ENCODE measurements at places on chromosomes 11 and 22.

DNA sequence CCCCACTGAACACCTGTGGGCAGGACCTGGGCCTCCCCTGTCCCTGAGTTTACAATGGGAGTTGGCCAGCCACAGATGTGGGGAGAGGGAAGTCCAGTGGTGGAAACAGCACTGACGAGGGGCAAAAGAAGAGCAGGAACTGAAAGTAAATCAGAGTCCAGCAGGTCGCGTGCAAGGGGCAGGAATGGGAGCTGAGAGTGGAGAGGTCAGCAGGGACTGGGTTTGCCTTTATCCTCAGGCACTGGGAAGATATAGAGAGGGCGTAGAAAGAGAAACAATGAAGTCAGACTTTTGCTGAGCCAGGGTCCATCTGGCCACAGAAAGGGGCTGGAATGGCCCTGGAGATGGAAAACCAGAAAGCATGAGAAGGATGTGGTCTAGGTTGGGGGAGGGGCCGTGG, 8.5 kb downstream of the P2RY6 start:
- no peak for DNase-seq

GRCh38 chr11:35211952-35212351, 73.0 kb downstream of the CD44 start:
- DNase-seq: no peak

DNA sequence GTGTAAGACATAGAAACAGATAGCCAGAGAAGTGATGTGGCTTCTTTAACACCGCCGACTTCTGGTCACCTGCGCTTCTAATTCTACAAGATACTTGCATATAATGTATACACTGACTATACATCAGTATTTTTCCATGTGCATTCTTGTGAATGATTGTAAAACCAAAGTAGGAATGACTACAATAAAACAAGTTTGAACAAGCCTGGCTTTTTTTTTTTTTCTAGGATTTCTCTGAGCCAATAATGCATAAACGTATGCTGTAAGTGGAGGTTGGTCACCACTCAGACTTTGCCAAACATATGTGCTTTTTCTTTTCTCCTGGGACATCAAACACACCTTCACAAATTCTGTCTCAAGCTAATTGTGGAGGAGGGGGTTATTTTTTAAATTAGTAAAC, 237.8 kb upstream of the KIRREL3 start:
- DNase-seq: no peak

- DNase-seq: no peak
Measured at GRCh38 chr22:32996702-32997101, 61.5 kb downstream of the SYN3 start.

- no peak for DNase-seq
Measured at GRCh38 chr22:45673482-45674175, 2.0 kb downstream of the ATXN10 start.

- no peak for DNase-seq
Measured at GRCh38 chr11:78762105-78762504, 187.4 kb upstream of the NARS2 start.

DNA sequence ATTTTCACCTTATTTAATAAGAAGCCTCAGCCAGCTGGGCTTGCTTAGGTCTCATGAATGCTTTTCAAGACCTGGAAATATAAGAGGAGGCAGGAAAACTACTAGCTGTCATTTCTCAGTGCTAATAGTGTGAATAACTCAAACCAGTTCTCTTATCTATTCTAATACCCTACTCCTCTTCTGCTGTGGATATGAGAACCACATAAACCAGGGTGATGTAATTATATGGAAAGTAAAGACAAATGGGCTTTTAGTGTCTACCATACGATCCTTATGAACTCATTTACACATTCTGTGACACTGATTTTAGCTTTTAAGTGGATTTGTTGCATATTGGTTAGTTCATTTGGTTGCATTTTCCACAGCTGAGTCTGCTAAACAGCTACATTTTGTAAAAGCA, 8.6 kb downstream of the PDGFD start:
- no peak for DNase-seq

GRCh38 chr11:33394431-33395109, 137.4 kb downstream of the HIPK3 start:
- no peak for DNase-seq

- DNase-seq: no peak
Measured at GRCh38 chr11:67406969-67407687, 3.2 kb downstream of the TBC1D10C start.

DNA sequence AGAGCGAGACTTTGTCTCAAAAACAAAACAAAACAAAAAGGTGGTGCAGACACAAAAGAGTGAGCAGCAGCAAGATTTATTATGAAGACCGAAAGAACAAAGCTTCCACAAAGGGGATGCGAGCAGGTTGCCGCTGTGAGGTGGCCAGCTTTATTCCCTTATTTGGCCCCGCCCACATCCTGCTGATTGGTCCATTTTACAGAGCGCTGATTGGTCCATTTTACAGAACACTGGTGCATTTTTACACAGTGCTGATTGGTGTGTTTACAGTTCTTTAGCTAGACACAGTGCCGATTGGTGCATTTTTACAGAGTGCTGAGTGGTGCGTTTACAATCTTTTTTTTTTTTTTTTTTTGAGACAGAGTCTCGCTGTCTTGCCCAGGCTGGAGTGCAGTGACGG, 77.4 kb downstream of the CECR2 start:
- DNase-seq: no peak

DNA sequence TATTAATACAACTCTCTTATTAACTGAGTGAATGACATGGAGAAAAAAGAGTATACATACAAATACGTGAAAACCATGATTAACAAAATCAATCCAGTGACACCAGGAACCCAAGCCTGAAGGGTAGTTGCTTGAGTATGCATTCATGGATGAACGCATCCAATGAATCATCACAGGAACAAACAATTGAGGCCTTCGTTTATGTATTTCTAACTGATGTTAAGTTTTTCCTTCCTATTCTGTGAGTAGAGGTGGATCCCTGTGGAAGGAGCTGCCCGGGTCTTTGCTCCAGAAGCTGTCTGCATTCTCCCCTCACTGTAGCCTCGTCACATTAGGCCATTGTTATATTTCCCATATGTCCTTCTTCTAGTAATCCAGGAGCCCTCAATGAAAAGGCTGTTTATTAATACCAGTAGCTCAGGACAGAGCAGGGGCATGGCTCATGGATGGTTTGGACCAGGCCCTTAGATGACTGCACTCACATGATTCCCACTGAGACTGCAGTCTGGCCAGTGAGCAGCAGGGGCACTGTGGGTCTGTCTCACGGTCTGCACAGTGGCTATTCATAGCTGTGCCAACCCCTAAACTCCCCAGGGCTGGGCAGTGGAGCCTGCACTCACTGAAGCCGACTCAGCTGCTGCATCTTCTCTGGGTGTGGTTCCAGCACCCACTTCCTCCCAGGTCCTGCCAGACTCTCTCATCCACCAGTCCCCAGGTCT, 128.1 kb upstream of the TOP3B start:
- DNase-seq: no peak

GRCh38 chr11:23974601-23975000, 522.3 kb upstream of the LUZP2 start:
- no peak for DNase-seq

GRCh38 chr11:102926517-102926916, 29.0 kb downstream of the MMP13 start:
- DNase-seq: no peak

- no peak for DNase-seq
Measured at GRCh38 chr11:61833471-61833870, 5.4 kb downstream of the FADS2 start.

DNA sequence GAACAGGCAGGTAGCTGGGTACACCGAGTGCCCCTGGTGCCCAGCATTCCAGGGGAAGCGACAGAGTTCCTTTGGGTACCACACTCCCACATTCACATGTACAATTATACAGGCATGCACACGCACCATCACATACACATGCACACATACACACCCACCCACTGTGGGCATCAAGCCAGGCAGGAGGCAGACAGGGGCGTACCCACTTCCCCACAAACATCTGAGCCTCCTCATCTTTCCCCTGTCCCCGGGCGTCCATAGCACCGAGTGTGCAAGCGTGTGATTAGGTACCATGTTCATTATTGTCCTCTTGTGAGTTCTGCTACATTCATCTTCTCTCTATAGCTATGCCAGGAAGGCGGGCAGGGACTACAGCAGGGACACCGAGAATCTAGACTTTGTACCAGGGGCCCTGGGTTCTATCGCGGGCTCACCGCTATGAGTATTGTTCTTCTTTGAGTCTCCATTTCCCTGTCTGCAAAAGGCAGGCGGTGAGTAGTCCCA, 2.1 kb upstream of the CARD10 start:
- DNase-seq: no peak

GRCh38 chr22:49048591-49048990, 779.1 kb downstream of the BRD1 start:
- no peak for DNase-seq

- DNase-seq: no peak
Measured at GRCh38 chr11:16881074-16881709, 133.0 kb downstream of the PLEKHA7 start.

- DNase-seq: no peak
Measured at GRCh38 chr11:94791216-94791889, 23.2 kb downstream of the AMOTL1 start.

DNA sequence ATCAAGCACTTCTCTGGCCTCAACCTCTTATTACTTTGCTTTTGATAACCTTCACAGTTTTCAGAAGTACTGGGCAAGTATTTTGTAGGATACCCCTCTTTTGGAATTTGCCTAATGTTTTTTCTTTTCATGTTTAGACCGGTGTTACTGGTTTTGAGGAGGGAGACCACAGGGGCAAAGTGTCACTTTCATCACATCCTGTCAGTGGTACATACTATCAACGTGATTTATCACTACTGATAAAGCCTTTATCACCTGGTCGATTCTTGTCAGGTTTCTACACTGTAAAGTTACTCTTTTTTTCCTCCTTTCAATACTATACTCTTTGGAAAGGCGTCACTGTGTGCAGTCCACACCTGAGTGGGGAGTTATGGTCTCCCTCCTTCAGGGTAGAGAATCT, 26.7 kb downstream of the QSER1 start:
- no peak for DNase-seq

- DNase-seq: no peak
Measured at GRCh38 chr11:5992604-5993251, 5.9 kb upstream of the OR52L1 start.

DNA sequence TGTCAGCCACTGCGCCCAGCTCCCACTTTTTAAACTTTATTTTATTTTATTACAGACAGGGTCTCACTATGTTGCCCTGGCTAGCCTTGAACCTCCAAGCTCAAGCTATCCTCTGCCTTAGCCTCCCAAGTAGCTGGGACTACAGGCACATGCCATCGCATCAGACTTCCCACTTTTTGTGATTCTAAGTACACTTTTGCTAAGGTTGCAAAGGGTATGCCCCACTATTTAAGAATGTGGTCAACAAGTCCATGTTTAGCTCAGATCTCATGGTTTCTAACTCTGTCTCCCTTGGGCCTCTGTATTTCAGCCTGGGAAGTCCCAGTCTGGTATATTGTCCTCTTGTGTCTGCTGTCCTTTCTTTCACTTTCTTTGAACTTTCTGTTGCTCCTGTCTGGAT, 35.3 kb downstream of the EXPH5 start:
- no peak for DNase-seq

DNA sequence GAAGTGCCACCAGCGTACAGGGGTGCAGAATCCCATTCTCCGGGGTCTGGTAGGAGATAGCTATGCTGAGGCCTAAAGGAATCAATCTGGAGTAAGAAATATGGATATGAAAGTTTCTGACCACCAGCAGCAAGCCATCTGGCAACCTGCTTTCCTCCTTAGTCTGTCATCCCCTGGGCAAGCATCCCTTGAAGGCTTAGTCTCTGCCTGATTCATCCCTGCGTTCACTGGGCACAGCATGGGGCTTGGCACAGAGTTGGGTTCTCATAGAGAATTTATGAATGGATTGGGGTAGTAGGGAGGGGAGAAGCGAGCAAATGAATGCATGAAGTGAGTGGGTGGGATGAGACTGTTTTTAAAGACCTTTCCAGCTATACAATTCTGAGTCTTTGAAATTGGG, 85.8 kb upstream of the NARS2 start:
- DNase-seq: no peak

DNA sequence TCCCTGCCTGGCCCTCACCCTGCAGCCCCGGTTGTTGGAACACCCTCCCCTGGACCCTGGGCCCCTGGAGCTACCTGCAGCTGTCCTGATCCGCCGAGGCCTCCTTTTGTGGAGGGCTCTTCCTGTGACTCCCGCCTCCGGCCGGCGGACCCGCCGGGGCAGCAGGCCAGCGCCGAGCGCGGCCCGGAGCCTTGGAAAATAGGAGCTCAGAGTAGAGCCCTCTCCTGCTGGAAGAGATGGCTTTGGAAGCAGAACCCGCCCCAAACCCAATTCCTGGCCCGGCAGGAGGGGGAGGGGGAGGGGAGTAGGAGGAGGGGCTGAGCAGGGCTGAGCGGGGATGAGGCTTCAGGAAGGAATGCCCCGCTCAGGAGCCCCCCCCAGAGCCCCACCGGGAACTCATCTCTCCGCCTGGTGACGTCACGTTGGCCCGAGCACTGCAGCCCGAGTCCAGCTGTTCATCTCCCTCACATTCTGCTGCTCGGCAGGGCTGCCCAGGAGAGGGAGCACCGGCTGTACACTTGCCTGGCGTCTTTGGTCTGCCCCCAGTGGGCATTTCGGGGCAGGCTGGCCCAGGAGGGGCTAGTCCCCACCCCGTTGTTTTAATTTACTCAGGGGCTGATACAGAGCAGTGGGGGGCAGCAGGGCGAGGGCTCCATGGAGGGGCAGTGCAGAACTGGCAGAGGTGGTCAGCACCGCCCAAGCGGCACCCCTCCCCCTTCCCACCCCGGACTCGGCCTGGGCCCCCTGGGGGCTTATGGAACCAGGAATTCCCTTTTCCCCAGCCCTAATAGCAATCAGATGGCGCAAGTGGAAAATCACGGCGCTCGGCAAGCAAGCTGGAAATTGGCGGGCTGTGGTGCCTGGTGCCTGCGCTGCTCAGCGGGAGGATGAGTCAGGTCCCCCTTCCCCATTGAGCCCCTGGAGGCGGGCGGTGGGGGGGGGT, at the start of gene MRGPRF:
Gene MRGPRF, minus strand, starts transcription at position 238 of the 943 bp plus-strand sequence. CDS start 3,345 bp downstream, outside the sequence.
- no peak for DNase-seq
